ENCODE measurements at places on chromosomes 11 and 22. TPM values are rescaled to one million over a fixed set of nuclear protein-coding genes. Genes with fewer than 3 reads are reported as not detected.

The SYT13 gene
- total RNA-seq, result 8.1 TPM

The TSSK2 gene
- total RNA-seq, result not detected

The RAG2 gene
- not detected for total RNA-seq

The CCDC86 gene
- total RNA-seq, result 97.8 TPM

The APOBEC3H gene
- 0.33 TPM for total RNA-seq

The RFPL3 gene
- not detected for total RNA-seq

The NFRKB gene
- 13.8 TPM for total RNA-seq

The JAML gene
- not detected for total RNA-seq

The CYP2D6 gene
- 0.52 TPM for total RNA-seq

The CDCA5 gene
- total RNA-seq, result 72.8 TPM

The C22orf31 gene
- not detected for total RNA-seq

The CSNK1E gene
- total RNA-seq, result 106 TPM

The UBASH3B gene
- total RNA-seq, result 38.2 TPM

The MRGPRE gene
- not detected for total RNA-seq

The ZW10 gene
- total RNA-seq, result 12.0 TPM

The FAT3 gene
- 0.23 TPM for total RNA-seq

The CHORDC1 gene
- total RNA-seq, result 96.2 TPM

The SLC22A12 gene
- total RNA-seq, result not detected
